Stimulated activated CD4-positive, alpha-beta T cell treated with anti-CD3 and anti-CD28 coated beads, Interleukin-15, amount 100 ng/mL, for 1 hour (primary cell): ENCODE measurements at places on chromosomes 6 and 20.
A peak's percentile ranks its signal among the peaks of the same experiment; 100 is the strongest.

DNA sequence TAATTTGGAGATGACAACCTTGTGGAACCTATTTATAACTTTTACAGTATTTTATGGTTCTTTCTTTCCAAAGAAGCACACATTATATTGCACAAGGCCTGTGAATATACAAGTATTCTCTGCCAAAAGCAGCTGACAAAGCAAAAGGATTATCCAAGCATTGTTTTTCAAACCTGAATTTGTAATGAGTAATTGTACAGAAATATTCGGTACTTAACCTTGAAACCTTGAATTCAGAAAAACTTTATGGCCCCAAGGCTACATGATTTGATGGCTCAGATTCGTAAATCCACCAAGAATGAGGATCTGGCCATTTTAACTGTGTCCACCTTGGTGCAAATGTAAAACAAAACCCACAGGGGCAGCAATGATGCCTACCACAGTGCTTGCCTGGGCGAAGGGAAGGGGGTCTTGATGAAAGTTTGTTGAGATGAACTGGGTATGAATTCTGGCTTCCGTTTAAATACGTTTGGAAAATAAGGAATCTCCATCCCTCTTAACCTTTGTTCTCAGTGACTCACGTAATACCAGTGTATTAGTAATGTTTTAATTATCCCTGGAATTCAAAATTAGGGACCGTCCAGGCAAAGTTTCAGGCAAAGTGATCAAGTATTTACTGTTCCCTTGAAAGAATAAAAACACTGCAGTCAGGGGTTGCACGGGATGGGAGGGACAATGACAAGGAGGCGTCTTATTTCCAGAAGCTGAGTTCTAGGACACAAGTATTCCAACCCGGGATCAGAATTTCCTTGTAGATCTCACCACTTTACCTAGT, 2.7 kb upstream of the RBM24 start:
- DNase-seq = no peak

GRCh38 chr20:57390604-57391438, at the start of gene RBM38:
Gene RBM38 (plus strand): TSS chr20:57391396. CDS start chr20:57391582, 186 bp downstream.
- peak; percentile 63 for DNase-seq

- DNase-seq = no peak
Measured at GRCh38 chr6:137291441-137291840, 72.3 kb upstream of the IFNGR1 start.

DNA sequence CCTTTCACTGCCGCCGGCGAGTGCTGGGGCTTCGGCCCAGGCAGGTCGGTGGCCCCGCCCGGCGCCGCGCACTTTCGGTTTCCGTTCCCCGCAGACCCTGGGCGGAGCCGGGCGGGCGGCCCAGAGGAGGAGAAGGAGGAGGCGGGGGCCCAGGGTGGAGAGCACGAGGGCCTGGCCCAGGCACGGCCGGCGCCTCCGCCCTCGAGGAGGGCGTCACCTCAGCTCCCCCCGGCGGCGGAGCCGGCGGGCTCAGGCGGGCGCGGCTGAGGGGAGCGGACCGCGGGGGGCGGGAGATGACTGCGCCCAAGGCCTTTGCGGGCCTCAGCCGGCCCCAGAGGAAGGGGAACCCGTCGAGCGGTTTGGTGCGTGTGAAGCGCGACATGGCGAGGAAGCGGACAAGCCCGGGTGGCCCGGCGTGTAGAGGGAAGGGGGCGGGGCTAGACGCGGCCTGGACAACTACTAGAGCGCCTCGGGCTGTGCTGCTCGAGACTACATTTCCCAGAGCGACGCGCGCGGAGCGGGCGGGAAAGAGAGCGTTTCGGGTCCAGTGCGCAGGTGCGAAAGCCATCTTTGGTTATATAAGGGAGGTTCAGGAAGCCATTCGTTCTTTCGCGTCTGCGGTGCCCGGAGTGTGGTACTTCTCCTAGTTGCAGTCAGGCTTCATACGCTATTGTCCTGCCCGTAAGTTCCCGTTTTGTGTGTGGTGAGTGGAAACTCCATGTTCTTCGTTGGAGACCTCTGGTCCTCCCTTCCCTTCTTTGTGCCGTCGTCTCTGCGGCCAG, at the start of gene ZNFX1:
TSS of gene ZNFX1 (minus strand) at position 22 of the 782 bp plus-strand sequence. CDS start 2,218 bp downstream, outside the sequence.
- DNase-seq = peak; percentile 97

GRCh38 chr20:2746636-2747265, 53.7 kb downstream of the CPXM1 start:
- no peak for DNase-seq

DNA sequence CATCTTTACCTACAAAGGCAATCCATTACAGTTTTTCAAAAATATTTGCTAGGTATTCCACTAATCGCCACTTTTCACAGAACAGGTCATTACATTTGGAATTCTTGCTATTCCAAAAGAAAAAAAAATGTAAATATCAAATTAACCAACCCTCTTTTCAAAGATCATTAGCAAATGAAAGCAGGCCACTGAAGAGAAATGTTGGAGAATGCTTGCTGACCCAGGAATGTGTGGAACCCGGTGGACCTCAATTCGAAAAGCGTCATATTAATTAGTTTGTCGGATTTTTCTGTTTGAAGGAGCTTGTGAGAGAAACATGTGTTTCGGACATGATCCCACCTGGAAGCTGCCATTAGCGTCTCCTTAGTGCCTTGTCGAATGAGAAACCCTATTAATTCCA, 27.9 kb upstream of the SERPINB9 start:
- no peak for DNase-seq

GRCh38 chr20:38164069-38164468, 1.0 kb downstream of the TGM2 start:
- DNase-seq = no peak

DNA sequence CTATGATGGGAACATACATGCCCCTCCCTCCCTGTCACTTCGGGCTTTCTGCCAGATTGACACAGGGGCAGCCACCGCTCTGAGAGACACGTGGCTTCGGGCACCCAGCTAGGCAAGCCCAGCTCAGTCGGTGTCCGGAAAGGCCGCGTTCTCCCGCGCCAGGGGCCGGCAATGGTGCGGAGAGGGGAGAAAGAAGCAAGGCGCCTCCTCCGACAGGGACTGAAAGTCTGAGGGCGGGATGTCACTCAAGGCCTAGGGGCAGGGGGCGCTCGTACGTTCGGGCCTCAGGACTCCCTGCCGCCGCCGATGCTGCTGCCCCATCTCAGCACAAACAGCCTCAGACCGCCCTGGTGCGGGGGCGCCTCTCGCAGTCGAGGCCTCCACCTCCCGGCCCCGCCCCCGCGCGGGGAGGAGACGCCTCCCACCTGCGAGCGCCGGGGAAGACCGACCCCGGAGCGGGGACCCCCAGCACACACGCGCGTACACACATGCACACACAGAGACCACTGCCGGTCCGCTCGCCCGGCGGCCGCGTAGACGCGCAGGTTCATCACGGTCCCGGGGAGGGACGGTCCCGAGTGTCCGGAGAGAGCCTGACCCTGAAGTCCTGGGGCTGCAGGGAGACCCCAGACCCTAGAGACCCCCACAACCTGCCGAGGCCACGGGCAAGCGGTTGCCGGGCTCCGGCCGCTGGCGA, 1.9 kb downstream of the GRM4 start:
- DNase-seq = no peak

- no peak for DNase-seq
Measured at GRCh38 chr20:24977336-24977735, 15.2 kb downstream of the APMAP start.

DNA sequence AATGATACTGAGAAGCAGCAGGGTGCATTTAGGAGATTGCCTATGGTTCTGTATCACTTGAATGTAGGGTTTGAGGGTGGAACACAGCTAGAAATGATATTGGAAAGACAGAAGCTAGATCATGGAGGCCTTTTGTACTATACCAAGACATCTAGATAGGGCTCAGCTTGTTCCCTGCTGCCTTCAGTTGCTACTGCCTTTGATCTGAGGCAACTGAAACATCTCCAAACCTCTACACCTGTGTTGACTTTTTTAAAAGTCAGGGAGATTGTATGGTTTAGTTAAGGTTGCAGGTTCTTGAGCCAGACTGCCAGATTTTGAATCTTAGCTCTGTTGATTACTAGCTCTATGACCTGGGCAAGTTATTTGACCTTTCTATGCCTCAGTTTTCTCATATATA, 12.7 kb downstream of the BLTP3A start:
- no peak for DNase-seq

- no peak for DNase-seq
Measured at GRCh38 chr20:49676581-49677291, 36.9 kb downstream of the B4GALT5 start.

DNA sequence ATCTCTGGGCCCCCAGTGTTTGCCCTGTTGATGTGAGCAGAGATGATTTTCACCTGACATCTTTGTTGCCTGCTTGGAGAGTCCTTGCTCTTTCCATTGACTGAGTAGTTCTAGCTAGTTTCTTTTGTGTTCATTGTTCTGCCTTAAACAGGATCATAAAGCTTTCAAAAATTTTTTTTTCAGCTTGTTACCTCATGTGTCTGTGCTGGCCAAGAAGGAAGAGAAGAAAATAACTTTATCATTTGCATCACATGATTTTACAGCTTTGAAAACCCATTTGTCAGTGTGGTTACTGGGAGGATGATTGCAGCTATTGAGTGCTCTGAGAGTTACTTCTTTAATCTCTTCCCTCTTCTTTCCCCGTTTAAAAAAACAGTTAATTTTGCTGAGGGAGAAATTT, 16.0 kb downstream of the FOXO3 start:
- DNase-seq = no peak

GRCh38 chr20:1462834-1463233, 3.8 kb downstream of the NSFL1C start:
- DNase-seq = no peak
